ENCODE measurements at places on chromosomes 6 and 20.
A peak's percentile ranks its signal among the peaks of the same experiment; 100 is the strongest.

DNA sequence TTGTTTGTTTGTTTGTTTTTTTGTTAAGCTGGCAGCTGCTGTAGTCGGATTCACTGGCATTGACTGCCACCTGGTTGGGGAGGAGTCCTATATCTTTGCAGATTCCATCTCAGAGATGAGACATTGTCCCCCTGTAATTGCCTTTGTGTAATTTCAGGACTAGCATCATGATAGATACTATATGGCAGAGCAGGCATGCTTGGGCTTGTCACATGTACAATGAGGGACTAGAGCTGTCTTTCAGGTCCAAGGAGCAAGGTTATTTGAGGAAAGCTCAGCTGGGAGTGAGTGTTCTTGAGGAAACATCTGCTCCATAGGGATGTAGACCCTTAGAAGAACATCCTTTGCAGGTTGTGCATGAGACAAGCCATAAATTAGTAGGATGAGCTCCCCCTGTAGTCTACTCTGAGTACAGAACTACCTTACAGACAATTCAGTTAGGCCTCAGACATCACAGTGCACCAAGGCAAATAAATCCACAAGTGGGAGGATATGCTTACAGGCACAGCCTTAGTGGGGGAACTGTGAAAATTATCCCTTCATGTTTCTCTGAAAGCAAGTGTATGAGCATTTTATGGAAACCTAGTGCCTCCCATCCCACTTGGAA, 62.1 kb downstream of the BMP2 start:
- peak; percentile 12 for DNase-seq

GRCh38 chr6:36930483-36930882, 24.1 kb upstream of the PI16 start:
- DNase-seq = no peak

- DNase-seq = no peak
These were observed 196.2 kb downstream of the SAMD5 start for GRCh38 chr6:147704691-147705090.

GRCh38 chr6:35491558-35492257, 5.2 kb downstream of the TEAD3 start:
- peak; percentile 32 for DNase-seq

- no peak for DNase-seq
These were observed 5.7 kb downstream of the KDM1B start for GRCh38 chr6:18160911-18161310.

DNA sequence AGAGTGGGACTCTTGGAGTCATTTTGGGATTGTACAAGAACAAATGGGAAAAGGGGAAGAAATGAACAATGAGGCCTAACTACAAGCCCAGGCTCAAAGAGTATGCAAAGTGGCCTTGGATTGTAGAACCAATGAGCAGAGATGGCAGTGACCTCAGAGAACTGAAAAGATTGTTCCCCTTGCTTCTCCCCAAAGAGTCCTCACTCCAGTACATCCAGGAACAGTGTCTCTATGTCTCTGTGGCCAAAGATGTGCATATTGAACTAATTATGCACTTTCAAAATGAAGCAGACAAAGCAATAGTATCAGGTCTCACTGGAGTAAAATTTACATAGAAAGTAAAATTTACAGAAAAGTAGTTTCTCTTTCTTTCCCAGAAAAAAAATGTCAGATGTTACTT, 81.0 kb downstream of the SMLR1 start:
- no peak for DNase-seq

DNA sequence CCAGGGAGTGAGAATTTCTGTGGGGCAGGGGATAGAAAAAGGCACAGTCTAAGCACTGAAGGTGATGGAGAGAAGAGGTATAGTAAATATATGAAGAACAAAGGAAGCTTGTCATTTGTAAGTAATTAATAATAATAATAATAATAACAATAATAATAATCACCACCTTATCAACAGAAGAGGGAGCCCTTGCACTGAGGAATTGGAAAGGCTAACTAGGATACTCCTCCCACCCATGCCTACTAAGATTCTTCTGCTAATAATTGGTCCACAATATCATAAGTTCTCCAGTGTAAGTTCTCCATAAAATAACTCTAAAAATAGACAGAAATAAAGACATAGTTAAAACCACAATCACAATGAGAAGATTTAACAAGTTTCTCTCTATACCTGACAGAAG, 912 bp upstream of the OR12D3 start:
- no peak for DNase-seq

GRCh38 chr20:63848003-63848911, 13.0 kb upstream of the ABHD16B start:
- DNase-seq = no peak

GRCh38 chr6:169171016-169171415, 82.6 kb downstream of the THBS2 start:
- no peak for DNase-seq

DNA sequence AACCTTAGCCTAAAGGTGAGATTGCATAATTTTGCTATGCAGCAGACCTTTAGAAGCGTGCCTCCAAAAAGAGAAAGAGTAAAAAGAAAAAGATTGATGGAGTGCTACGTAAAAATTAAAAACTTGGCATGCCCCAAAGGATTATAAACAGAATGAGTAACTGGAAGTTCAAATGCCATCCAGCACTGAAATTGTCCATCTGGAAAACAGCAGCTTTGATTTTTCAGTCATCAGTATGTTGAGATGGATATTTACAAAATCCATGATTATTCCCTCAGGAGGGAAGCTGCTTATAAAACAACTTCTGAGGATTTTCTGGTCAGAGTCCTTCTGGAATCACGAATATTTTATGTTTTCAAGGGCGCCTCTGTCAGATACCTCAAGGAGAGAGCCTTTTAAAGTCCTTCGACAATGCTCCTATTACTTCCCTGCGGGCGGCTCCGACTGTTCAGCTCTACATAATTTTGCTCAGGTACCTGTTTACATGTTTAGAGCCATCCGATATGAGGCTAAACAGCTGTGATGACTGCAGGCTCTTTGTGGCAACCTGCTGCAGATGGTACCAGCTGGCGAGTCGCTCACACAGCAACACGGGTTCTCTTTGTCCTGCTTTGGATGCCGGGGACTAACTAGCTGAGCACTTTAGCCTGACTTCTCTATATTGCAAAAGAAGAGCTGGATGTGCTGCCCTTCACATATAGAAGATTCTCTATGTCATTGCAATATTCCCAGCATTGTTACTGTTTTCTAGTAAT, 83.3 kb downstream of the RCAN2 start:
- DNase-seq = no peak

DNA sequence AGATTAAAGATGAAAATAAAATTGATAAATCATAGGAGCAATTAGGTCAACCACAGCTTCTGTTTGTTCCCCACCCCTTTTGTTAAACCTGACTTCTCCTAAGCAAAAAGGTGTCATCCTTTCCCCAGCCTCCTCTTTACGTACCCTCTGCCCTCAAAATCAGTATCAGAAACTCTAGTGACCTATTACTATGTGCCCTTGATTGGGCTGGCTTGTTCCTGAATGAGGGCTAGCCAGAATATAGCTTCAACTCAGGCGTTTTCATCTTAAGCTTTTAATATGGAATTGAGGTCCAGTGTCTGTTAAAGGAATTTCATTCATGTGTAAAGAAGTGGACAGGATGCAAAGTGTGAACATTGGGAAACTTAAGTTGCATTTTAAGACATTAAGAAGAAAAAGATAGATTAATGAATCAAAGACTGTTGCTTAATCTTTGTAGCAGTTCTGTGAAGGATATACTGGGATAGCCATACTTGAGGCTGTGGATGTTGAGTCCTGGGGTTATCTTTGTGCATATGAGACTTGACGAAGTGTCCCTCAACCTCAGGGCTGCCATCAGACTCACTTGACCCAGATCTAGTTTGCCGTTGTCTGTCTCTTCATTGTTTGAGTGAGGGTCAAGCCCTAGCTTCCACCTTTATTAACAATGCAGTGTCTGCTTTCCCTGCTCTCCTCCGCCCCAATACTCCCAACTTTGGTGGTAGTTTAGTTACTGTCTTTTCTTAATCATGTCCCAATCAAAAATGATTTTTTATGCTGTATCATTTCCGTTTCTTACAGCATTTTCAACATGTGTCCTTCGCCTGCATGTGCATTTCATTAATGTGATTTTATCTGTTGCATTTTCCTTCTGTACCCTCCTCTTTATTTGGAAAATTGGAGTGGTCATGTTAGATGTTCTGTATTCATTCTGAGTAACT, 1.9 kb downstream of the TBPL1 start:
- no peak for DNase-seq

DNA sequence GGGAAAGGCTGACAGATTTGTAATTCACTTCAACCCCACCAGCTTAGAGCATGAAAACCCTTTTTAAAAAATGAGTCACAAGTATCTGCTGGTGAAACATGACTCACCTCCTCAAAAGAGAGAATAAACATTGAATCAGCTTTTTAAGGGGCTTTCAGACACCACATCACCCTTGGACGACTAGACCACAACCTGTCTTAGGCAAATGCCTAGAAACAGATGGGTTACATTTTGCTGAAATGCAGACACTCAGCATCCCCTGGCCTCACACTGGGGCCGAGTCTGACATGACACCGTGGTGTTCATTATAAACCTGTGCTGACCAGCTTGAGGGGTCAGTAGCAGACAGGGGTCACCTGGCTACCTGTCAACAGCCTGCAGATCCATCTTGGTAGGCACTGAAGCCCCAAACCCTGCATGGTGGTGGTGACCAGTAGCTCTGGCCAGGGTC, 175.3 kb upstream of the CST7 start:
- DNase-seq = no peak

GRCh38 chr6:31210123-31210522, 39.6 kb upstream of the POU5F1 start:
- no peak for DNase-seq

DNA sequence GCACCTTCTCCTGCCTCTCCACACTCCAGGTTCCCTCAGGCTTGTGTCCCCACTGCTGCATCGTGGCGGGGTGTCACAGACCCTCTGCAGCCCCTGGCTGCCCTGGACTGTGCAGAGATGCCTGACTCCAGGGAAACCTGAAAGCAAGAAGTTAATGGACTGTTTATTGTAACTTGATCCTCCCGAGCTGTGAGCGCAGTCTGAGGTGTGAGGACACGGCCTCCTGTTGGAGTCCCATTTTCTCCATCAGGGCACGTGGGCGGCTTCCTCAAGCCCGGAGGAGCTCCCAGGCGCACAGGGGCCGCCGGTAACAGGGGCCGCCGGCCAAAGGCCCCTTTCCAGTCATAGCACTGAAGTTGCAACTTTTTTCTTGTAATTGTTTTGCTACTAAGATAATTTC, 16.9 kb downstream of the RBM38 start:
- peak; percentile 96 for DNase-seq

DNA sequence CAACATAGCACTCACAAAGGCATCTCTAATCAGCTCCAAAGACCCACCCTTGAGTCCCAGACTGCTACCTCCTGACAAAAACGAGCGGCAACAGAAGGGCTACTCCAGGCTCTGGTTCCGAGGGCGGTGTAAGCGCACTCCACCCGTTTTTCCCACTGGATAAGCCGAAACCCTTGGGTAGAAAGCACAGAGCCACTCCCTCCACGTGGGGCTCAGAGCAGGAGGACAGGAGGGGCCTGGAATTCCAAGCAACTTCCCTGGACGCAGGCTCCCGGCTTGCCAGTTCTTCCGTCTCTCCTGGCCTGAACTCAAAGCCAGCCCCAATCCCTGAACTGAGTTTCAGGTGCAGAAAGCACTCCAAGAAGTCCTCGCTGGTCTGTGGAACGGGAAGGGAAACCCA, 7.4 kb downstream of the GMEB2 start:
- DNase-seq = no peak

- DNase-seq = no peak
These were observed 3.1 kb downstream of the FBXL4 start for GRCh38 chr6:98944598-98945081.

DNA sequence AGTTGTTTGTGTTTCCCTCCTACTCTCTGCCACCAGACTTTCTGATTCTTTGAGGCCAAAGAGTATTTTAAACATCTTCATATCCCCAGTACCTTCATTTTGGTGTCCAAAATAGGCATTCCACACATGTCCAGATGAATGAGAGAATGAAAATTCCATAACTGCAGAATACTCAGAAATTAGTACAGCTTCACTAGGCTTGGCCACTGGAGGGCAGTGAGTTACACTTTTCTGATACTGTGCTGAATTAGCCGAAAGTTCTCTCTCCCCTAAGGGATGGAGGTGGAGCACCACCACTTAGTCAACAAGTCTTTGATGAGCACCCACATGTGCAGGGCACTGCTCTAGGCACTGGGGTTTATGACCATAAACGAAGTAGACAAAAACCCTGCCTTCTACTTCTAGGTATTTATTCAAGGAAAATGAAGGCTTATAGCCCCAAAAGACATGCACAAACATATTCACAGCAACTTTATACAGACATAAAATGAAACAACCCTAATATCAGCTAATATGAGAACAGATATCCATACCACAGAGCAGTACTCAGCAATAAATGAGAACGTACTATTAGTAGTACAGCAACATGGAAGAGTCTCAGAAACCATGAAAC, 46.1 kb upstream of the TMEM217 start:
- DNase-seq = no peak

- no peak for DNase-seq
These were observed 245.5 kb upstream of the ECI2 start for GRCh38 chr6:4380881-4381281.

DNA sequence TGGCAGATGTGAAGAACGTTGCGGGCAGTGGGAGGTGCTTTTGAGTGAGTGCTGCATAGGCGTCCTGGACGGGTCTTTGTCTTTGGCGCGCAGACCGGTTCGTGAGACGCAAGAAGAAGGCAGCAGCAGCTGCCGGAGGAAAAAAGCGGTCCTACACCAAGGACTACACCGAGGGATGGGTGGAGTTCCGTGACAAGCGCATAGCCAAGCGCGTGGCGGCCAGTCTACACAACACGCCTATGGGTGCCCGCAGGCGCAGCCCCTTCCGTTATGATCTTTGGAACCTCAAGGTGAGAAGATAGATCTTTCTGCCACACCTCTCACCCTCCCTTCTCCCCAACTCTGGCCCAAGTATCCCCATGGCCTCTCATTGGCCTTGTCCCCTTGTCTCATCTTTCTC, 1.1 kb downstream of the ABT1 start:
- no peak for DNase-seq

- peak; percentile 70 for DNase-seq
These were observed 19.7 kb downstream of the VAPB start for GRCh38 chr20:58408603-58409246.

DNA sequence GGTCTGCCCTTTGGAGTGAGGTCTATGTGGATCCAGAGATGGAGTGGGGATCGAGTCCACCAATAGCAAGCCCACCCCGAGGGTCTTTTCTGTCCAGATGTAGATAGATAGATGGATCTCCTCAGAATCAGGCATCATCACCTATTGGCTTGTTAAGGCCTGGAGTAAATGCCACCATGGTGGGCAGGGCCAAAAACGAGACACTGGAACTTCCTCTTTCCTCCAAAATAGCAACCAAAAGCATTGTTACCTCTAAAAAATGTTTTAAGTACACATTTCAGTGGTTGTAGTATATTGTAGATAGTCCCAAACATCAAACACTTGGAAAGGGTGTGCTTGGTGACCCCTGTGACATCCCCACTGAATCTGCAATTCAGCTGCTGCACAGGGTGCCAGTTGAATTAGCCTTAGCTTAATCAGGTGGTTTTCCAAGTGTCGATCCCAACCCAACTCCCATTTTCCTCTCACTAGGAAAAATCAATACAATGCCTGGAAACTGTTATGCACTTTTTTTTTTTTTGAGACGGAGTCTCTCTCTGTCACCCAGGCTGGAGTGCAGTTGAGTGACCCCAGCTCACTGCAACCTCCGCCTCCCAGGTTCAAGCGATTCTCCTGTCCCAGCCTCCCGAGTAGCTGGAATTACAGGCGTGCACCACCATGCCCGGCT, 35.0 kb upstream of the NELFCD start:
- no peak for DNase-seq

- no peak for DNase-seq
These were observed 135.4 kb downstream of the CDC5L start for GRCh38 chr6:44522871-44523270.

Data from NCI-H526 (cell line).